Glomerular endothelial cell (primary cell): ENCODE measurements at places on chromosomes 1 and 21. TPM values are rescaled to one million over a fixed set of nuclear protein-coding genes. Genes with fewer than 3 reads are reported as not detected.

DNA sequence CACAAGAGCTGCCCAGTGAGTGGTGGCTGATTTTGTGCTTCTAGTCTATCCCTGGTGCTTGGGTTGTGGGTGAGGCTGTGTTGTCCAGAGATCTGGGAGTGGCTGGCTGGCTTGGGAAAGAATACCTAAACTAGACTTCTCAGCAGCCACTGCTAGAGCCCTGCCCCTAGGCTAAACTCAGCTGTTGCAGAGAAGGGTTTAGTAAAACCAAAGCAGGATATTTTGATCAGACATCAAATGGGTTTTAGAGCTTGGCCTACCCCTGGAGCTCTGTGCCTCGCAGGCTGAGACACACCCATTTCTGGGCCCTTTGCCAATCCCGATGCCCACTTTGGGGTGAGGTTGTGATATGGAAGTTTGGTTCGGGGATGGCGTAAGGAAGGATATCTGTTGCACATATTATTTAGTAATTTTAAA is 88.5 kb downstream of the UCK2 start:
- DNase-seq: no peak

GRCh38 chr1:119937198-119937597 is 40.9 kb upstream of the ADAM30 start:
- no peak for DNase-seq

- DNase-seq: no peak
Measured at GRCh38 chr1:204602111-204602579, 83.4 kb downstream of the LRRN2 start.

The C2CD4D gene
- not detected in 2 replicates for total RNA-seq

The TACSTD2 gene
- 51.0 and 112 TPM in 2 replicates for total RNA-seq

The LYPLA2 gene
- total RNA-seq: 123 and 161 TPM in 2 replicates
